ENCODE measurements at places on chromosomes 6 and 20. TPM values are rescaled to one million over a fixed set of nuclear protein-coding genes. Genes with fewer than 3 reads are reported as not detected.

The PDE7B gene
- total RNA-seq: 12.9 TPM

The CCND3 gene
- 50.6 TPM for total RNA-seq

The GNRH2 gene
- total RNA-seq: not detected

The CTAGE9 gene
- not detected for total RNA-seq

The NCOA3 gene
- 24.9 TPM for total RNA-seq

The C6orf141 gene
- total RNA-seq: 0.54 TPM

The ACSS1 gene
- total RNA-seq: 89.7 TPM

The WFDC5 gene
- not detected for total RNA-seq

The NECAB3 gene
- total RNA-seq: 53.7 TPM

GRCh38 chr6:125658759-125659431 is 90.5 kb upstream of the HEY2 start:
- peak; percentile 22 for DNase-seq

DNA sequence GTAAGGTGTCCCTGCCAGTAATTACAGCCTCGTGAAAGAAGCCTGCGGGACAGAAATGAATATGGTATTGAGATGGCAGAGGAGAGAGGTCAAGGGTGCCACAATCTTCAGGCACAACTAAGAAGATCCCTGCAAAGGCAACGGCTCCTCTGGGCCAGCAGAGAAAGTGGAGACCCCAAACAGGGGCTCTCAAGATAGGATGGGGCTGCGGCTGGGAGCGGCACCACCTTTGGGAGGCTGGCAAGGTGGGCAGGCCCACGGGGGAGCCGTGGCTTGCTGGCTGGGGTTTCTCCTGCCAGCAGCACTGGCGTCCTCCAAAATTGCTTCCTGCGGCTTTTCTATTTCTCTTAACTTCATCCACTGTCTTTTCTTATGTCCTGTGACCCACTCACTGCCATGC is 183.6 kb upstream of the QKI start:
- DNase-seq: no peak

- no peak for DNase-seq
These were observed 448.8 kb upstream of the CITED2 start for GRCh38 chr6:139823099-139823807.

GRCh38 chr6:44053760-44054556 is 73.3 kb downstream of the MRPL14 start:
- DNase-seq: no peak

DNA sequence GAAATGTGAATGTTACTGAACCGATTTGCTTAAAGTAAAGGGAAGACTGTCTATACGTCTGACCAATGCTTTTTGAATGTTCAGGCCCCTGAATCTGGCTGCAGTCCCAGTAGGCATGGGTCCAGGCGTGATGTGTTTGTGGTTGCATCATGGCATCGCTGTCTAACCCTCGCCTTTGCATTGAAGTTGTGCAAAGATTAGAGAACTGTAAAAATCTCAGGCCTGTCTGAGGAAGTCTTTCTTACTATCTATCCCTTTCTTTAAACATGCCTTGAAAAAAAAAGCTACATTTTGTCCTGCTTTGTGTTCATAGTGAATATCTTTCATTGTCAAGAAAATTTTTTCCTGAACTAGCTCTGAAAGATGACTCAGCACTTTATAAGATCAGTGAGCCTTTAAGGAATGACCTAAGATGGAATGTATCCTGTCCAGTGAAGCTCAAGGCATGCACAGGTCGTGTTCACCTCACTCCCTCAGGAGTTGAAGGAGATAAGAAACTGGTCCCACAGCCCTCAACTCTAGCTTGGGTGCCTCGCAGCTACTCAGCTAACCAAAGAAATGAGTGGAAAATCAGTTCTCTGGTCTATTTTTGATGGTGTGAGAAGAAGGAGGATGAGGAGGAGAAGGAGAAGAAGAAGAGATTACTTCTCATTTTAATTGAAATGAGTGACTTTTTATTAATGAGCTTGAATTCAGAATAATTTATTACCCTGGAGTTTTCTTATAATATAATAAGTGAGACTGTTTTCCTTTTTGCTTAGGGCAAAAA is 48.6 kb downstream of the TPD52L1 start:
- DNase-seq: no peak

DNA sequence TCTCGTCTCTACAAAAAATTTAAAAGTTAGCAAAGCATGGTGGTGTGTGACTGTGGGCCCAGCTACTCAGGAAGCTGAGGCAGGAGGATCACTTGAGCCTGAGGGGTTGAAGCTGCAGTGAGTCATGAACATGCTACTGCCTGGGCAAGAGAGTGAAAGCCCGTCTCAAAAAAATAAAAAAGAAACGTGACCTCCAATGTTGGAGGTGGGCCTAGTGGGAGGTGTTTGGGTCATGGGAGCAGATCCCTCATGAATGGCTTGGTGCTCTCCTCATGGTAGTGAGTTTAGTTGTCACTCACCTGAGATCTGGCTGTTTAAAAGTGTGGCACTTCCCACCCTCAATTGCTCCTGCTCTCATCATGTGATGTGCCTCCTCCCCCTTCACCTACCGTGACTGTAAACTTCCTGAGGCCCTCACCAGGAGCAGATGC is 24.3 kb downstream of the RBL1 start:
- DNase-seq: no peak

DNA sequence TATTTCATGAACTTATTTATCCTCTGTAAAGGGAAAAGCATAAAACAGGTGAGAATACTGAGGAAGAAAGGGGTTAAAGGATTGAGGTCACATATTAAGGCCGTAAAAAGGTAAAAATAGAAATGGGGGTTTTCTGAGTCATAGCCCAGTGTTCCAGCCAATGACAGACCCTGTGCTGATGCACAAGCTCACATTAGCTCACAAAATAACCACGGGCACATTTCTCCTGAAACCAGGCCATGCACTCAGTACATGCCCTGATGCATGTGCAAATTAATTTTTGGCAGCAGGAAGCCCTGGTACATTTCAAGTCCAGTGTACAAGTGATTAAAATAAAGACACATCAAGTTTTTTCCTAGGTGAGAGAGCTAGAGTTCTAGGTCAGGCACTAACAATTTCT is 194.4 kb downstream of the TMEM200A start:
- DNase-seq: no peak

DNA sequence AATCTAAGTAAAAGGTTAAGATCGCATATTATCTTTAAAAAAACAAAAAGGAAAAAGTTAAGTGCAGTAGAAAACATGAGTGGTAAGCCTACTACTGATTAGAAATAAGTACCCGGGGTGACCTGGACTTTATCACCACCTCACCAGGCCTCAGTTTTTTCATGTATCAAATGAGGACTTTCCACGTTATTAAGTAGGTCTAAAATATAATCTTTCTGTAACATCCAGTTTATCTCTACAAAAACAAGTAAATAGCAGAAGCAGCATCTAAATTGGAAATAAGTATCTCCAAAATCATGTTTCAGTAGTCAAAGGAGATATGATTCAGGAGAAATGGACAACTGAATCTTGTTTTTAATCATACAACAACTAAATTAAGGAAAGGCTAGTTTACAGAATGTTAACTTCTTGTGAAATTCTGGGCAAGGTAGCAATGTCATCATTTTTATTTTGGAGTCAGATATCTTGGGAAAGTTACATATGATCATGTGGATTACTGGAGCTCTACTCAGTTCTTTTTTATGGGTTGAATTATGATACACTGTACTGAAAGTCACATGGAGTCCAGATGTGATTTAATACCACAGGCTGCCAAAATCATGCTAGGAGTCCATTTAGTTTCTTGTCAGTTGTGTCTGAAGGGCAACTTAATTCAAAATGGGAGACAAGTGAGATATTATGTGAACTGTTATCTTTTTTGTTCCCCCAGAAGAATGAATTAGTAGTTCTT is 114.7 kb upstream of the PRL start:
- DNase-seq: no peak

DNA sequence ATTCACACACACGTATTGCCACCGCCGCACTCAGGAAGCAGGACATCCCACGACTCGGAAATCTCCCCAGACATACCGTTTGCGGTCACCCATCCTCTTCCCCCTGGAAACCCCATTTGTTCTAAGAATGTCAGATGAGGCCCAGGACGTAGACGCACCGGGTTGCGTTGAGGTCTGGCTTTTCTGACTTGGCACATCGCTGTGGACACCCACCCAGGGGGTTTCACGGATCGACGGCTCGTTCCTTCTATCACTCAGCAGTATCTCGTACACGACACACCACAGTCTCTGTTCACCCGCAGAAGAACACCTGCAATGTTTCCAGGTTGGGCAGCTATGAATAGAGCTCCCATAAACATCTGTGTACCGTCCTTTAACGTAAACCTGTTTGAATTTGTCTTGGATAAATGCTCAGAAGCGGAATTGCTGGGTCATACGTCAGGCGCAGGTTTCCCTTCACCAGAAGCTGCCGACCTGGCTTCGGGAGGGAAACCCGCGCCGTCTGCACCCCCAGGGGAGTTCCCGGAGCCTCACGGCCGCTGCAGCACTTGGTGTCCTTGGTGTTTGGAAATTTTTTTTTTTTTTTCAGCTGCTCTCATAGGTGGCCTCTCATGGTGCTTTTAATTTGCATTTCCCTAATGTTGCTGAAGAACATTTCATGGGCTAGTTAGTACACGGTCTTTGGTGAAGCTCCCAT is 9.3 kb upstream of the EEF1A2 start:
- no peak for DNase-seq

- DNase-seq: no peak
These were observed 45.3 kb downstream of the IGF2R start for GRCh38 chr6:160013987-160014868.

GRCh38 chr6:56744528-56744927 is 101.8 kb upstream of the DST start:
- no peak for DNase-seq

- peak; percentile 82 for DNase-seq
These were observed 142.5 kb upstream of the HDDC2 start for GRCh38 chr6:125444006-125444923.

GRCh38 chr6:35448191-35448590 is 3.9 kb upstream of the FANCE start:
- DNase-seq: no peak

GRCh38 chr6:111776236-111777221 is 96.7 kb downstream of the FYN start:
- DNase-seq: no peak

GRCh38 chr6:20539387-20539786 is 5.1 kb downstream of the CDKAL1 start:
- no peak for DNase-seq

DNA sequence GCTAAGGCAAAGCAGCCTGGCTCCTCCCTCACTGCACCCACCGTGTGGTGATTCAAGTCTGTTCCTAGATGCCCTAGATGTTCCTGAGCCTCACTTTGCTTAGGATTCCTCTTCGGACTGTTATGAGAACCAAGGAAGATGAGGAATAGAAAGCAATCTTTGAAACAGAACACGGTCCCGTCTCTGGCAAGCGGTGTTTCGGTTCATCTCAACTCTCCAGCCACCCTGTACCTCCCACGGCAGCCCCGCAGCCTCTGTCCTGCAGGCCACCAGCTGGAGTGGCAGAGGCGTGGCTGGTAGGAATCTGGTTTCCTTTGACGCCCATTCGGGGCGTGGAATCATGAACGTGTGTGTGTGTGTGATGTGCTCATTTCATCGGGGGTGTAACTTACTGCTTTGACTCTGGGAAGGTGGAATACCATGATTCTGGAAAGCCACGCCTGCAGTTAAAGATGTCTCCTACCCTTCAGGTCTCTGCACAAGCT is 21.3 kb downstream of the PDE10A start:
- no peak for DNase-seq

- DNase-seq: no peak
These were observed 281.6 kb upstream of the ZFP64 start for GRCh38 chr20:52473186-52473585.

GRCh38 chr6:45461486-45461885 is 83.8 kb upstream of the SUPT3H start:
- no peak for DNase-seq

DNA sequence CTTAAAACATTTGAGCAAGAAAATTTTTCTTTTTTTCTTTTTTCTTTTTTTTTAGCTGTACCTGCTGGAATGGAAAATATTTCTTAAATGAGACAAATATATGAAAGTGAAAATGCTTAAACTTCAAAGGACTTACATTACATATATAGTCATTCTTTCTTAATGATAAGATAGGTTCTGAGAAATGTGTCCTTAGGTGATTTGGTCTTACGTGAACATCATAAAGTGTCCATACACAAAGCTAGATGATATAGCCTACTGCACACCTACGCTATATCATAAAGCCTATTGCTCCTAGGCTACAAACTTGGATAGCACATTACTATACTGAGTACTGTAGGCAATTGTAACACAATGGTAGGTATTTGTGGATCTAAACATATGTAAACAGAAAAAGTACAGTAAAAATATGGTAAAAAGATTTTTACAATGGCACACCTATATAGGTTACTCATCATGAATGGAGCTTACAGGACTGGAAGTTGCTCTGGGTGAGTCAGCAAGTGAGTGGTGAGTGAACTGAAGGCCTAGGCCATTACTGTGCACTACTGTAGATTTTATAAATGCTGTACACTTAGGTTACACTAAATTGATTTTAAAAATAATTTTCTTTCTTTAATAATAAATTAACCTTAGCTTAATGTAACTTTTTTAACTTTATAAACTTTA is 54.6 kb downstream of the RPP21 start:
- no peak for DNase-seq
